ENCODE measurements at places on chromosomes 13 and 19.

- no peak for ATAC-seq
Measured at GRCh38 chr19:50662651-50663481, 13.6 kb downstream of the C19orf81 start.

- no peak for ATAC-seq
Measured at GRCh38 chr19:3632098-3632497, 5.5 kb upstream of the CACTIN start.

DNA sequence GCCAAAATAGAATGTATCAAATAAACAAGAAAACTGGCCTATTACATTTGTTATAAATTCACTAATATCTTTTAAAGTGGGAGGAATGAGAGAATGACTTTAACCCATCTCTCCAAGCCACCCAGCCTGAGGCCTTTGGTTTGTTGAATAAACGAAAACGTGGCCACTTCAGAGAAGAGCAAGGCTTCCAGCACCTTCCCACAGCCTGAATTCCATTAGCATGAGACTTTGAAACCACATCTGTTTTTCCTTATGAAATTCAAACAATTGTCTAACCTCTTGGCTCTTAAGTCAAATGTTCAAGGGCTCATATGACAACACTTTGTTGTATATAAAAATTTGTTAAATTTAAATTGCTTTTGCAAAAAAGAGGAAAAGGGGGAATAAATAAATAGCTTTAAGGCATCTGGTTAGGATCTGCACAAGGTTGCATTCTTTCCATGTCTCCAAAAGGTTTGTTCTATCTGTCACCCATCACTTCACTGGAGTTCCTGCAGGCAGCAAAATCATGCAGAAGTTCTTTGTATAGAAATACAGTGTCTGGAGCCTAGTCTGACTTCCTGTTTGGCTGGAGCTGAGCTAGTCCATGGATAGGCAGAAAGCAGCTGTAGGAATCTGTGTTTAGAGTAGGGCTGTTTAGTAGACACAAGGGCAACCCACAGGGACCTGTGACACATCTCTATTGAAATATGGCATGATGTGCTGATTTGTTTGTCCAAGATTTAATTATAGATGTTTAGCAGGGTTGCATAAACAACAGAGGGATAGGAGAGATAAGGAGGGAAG is 502.3 kb downstream of the KCTD12 start:
- ATAC-seq = no peak

DNA sequence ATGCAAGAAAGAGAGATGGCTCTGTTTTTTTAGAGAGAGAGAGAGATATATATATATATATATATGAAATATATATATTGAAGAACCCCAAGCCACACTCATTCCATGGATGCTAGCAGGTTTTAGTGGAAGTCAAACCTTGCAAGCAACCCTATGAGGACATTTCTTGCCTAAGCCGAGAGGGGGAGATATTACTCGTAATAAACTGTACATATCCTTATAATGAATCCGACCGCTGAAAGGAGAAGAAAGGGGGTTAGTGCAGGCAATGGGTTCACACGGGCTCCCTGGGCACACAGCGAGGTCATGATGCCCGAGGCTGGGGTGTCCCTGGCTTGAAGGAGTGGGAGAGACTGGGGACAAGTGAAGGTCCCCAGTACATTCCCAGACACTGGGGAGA is 78.3 kb downstream of the IER2 start:
- no peak for ATAC-seq

- ATAC-seq = no peak
Measured at GRCh38 chr13:24984134-24984533, 111.8 kb upstream of the PABPC3 start.

- ATAC-seq = no peak
Measured at GRCh38 chr19:48676887-48677286, 4.1 kb upstream of the NTN5 start.

- ATAC-seq = peak; percentile 49
Measured at GRCh38 chr13:44373247-44373600, 400 bp upstream of the SERP2 start.

DNA sequence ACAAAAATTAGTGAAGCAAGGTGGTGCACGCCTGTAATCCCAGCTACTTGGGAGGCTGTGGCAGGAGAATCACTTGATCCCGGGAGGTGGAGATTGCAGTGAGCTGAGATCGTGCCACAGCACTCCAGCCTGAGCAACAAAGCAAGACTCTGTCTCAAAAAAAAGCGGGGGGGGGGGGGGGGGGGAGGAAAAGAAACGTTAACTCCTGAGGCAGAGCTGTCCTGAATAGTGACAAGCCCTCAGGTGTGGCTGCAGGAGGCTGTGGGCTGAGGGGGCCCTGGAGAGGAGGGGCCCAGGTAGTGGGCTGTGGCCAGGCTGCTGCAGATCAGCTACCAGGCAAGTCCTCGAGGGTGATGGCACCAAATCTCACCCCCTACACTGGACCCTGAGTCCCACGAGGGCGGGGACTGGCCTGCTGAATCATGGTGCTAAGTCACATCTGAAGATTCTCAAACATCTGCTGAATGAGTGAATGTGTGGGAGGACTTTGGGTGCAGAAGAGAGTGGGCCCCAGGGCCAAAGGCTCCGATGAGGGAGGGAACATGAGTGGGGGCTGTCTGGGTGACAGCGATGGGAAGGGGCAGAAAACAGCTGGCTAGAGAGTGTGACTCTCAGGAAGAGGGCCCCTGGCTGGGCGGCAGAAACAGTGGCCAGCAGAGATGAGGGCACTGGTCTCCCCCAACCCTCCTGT is 24.6 kb upstream of the ATP1A3 start:
- no peak for ATAC-seq

DNA sequence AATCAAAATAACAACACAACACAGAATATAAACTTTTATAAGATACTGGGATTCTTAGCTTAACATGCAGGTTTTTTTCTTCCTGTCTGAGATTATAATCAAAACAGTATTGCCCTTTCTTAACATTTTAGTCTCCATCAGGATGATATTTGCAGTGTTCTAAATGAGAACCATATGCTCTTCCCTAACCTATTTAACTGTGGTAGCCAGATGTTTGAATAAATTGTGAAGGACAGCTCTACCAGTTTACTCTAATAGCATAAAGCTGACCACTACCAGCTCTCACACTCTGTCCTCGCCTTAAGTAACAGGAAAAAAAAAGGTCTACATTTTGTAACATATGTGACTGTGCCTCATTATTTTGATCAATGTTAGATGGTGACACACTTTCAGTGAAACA is 618.7 kb upstream of the SGCG start:
- ATAC-seq = no peak

DNA sequence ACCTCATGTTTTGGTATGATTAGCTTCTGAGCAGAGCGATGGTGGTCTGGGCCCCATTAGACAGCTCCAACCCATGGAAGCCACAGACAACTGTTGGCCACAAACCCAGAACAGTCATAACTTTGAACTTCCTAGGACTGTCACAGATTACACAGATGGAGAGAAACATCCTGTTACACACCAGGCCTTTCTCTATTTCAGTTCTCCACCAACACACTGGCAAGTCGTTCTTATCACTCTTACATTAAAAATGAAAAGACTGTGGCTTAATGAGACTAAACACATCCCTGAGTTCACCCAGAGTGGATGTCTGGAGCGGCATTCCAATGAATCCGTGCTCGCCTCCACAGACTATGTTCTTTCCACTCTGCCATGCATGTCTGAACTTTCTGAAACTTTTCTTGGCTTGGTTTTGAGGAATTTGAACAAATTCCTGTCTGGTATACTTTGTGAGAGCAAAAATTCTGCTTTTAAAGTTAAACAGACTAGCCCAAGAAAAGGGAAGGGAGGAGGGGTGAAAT is 109.1 kb downstream of the NALCN start:
- ATAC-seq = no peak

All from stimulated activated memory B cell treated with anti-CD40 and anti-IgM and Interleukin-4, amounts not matched to agents 10 μg/mL and 1 μg/mL and 100 μg/mL, for 72 hours (primary cell).